ENCODE measurements at places on chromosomes 4 and X.

DNA sequence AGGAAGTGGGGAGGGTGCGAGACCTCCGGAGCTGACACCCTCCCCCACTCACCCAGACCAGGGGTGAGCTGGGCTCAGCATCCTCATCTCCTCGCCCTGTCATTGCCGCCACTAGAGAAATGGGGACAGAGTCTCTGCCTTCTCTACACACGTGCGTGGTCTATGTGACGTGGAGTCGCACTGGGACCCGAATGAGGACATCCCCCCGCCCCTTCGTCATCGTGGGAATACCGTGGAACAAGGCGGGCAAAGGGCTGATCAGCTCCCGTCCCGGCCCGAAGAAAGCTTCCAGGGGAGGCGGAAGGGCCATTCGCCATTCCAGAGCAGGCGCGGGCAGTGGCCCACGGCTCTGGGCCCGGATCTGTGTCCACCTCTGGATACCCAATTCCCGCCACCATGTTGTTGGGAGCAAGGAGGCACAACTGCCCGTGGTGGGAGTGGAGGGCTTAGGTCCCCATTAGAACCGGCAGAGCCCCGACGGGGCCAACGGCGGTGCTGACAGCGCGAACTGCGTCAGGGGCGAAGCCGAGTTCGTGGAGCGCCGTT is 12.0 kb downstream of the HMX1 start:
- DNase-seq: no peak

DNA sequence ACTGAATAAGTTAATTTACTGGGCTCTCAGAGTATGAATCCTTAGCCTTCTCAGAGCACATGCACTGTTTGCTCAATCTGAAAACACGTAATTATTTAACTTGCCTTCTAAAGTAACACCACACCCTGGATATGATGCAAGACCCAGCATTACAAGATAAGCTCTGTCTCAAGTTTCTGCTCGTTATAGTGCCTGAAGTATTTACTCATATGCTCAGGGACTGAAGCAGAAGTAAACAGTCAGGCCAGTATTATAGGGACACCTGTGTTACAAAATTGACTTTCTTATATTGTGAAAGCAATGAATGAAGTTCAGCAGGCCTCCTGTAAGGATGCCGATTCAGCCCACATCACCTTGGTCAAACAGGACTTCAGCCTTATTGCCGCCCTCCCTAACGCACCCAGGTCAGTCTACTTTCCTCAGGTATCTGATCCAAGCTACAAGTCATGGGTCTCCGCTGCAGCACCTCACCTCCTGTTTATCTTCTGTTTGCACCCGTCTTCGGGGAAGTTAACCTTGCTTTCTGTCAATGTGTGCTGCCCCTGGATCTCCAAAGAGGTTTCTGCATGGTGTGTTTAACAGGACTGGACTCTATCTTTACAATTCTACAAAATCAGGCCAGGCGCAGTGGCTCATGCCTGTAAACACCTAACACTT is 42.8 kb upstream of the KLF3 start:
- DNase-seq: no peak

GRCh38 chrX:68570598-68570997 is 71.7 kb downstream of the YIPF6 start:
- no peak for DNase-seq

GRCh38 chr4:83209419-83209818 is 75.2 kb downstream of the COQ2 start:
- no peak for DNase-seq

GRCh38 chr4:55500072-55500471 is 46.6 kb downstream of the CLOCK start:
- DNase-seq: no peak

GRCh38 chrX:150062292-150063137 is 124.2 kb upstream of the EOLA2 start:
- DNase-seq: no peak

DNA sequence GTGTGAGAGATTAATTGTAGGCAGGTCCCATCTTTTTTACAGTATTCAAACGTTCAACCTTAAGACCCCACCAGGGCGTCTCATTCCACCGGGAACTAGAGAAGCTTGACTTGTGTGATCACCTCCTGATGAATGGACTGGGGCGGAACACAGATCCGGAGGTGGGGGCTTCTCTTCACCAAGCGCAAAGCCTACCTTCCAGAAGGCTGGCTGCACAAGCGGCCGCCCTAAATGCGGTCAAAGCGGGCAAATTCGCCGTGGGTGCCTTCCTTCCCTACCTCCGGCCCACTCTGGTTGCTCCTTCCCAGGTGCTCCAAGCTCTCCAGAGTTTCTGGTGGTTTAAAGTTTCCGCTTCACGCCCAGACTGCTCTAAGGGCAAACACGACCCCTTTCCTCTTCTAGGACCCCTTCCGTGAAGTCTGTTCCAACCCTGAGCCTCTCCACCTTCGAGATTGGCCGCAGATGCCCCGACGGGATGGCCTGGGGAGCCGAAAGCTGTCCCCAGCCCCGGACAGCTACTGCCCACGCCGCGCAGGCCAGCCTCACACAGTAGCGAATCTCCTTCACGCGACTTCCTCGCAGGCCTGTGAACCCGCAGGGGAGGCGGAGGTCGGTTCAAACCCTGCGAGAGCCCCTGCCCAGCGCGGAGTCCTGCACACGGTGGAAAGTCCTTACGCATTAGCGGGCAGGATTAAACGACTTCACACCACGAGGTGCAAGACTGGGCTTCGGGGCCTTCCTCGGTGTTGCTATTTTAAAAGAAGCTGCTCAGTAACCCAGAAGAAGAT is 1.6 kb upstream of the WWC2 start:
- no peak for DNase-seq

DNA sequence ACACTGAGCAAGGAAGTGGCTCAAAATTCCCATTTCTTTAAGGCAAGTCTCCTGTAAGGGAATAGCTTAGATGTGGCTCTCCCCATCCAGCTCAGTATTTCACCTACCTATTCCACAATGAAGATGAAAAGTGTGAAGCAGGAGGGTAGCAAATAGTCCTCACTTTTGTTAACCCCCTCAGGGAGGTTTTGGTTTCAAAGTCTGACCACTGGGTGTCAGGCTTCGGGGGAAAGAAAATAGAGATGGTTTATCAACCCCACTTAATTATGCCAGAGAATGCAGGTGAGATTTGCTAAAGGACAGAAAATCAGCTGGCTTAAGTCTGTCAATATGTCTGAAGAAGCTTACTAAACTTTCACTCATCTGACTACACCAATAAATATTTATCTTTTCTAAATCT is 69.5 kb downstream of the DHX15 start:
- DNase-seq: no peak

GRCh38 chr4:125097729-125098128 is 217.0 kb upstream of the FAT4 start:
- DNase-seq: no peak

GRCh38 chr4:76640353-76640910 is 205.4 kb downstream of the SHROOM3 start:
- no peak for DNase-seq

DNA sequence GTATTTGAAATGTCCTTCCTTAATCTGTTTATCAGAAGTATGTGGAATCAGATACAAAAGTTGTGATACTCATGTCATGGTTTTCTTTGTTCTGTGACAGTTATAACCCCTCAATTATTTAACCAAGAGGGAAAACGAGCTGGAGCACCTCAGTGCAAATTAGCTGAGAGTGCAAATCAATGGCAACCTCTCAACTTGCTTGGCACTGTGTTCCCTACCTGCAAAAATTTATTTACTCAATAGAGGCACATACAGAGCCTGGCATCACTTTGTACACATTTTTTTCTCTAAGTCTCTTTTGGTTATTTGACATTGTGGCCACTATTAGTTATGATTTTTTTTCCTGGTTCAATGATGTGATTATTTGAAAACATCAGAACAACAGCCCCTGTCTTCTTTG is 186.2 kb downstream of the STIM2 start:
- no peak for DNase-seq

GRCh38 chr4:30875658-30876269 is 155.6 kb downstream of the PCDH7 start:
- no peak for DNase-seq

GRCh38 chrX:28498658-28499057 is 88.6 kb upstream of the IL1RAPL1 start:
- DNase-seq: no peak

DNA sequence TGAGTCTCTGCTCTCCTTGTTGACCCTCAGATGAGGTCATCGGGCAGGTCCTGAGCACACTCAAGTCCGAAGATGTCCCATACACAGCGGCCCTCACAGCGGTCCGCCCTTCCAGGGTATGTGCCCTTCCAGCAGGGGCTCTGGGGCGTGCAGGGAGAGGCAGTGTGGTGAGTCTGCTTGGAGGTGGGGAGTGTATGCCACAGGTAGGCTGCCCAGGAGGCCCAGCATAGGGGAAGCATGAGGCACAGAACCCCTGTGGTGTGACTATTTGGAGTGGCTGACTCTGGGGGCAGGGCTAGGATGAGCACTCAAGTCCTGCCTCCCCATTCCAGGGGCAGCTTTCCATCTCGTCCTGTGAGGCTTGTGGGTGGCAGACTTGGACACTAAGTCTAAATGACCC is 3.3 kb upstream of the GDI1 start:
- DNase-seq: no peak

- DNase-seq: no peak
Observed at GRCh38 chrX:54964766-54965497, 29.1 kb downstream of the PFKFB1 start.

DNA sequence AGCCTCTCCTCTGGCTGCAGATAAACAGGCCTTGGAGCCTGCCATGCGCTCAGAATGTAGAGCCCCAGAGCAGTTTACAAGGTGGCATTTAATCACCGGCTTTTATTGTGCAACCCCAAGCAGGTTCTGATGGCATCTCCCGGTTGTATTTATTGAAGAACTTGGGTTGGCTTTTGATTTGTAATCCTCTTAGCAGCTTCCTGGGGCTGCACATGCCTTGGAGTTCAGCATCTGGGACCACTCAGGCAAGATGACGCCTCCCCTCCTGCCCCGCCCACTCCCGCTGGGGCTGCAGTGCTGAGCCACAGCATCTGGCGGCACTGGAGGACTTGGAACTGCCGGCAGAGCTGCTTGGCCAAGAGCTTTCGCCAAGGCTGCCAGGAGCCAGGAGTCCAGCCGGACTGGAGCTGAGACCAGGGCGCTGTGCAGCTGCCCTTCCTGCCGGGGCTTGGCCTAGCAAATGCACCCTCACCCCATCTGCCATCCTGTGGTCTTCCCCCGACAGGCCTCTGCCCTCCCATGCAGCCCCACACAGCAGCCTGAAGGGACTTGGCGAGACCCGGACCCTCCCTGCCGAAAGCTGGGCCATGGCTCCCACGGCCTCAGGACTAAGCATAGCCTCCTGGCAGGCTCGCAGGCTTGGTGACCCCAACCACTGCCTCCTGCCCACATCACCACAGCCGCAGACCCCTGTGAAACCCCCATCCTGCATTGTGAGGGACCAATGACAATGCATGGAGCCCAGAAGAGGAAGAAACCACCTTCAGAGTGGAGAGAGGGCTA is 5.4 kb downstream of the HTRA3 start:
- no peak for DNase-seq

- no peak for DNase-seq
Observed at GRCh38 chrX:54407266-54407665, 32.9 kb upstream of the TSR2 start.

GRCh38 chr4:136763919-136764318 is 768.4 kb downstream of the PCDH18 start:
- no peak for DNase-seq

- DNase-seq: no peak
Observed at GRCh38 chrX:39201305-39201990, 400.2 kb downstream of the MID1IP1 start.

DNA sequence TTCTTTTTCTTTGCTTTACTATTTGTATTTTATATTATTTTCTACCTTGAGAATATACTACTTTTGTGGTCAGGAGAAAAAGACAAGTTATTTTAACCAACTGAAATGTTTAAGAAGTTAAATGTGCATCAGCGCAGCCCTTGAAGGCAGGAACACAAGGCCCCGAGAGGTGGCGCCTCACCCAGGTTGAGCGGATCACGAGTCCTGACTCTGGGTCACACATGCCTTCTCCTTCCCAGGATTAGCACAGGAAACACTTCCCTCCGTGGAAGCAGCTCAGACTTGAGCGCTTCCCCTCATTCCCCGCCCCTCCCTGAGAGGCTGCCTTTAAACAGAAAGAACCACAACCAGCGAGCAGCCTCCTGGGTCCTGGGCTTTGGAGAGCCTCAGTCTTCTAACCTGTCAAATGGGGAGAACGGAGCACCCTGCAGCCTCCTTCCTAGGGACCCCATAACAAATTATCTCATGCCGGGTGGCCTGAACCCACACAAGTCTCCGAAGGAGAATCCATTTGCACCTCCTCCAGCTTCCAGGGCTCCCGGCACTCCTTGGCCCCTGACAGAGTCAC is 217.6 kb downstream of the AFAP1 start:
- no peak for DNase-seq

- no peak for DNase-seq
Observed at GRCh38 chr4:88240297-88240714, 44.1 kb downstream of the PPM1K start.

GRCh38 chrX:31228415-31228832 is 156.6 kb upstream of the FTHL17 start:
- no peak for DNase-seq

DNA sequence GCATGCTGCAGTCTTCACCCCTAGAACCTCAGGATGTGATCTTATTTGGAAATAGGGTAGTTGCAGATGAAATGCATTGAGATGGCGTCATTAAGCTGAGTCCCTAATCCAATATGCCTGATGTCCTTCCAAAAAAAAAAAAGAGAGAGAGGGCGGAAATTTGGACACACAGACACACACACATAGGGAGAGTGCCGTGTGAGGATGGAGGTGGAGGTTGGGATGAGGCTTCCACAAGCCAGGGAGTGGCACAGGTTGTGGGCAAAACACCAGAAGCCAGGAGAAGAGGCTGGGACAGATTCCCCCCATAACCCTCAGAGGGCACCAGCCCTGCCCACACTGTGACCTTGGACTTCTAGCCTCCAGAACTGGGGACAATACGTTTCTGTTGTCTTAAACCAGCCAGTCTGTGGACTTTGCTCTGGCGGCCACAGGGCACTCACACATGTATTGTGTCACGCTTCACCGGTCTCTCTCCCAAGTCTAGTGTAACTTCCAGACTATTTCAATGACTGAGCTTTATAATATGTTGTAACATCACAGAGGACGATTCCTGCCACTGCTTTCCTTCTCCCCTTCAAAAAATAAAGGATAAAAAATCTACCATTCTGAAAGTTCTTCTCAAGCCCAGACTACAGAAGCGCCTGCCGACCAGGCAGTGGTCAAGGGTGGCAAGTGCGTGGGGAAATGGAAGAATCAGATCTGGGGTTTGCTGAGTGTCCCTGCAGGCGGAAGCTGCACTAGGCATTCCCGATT is 35.8 kb upstream of the MAN2B2 start:
- no peak for DNase-seq

DNA sequence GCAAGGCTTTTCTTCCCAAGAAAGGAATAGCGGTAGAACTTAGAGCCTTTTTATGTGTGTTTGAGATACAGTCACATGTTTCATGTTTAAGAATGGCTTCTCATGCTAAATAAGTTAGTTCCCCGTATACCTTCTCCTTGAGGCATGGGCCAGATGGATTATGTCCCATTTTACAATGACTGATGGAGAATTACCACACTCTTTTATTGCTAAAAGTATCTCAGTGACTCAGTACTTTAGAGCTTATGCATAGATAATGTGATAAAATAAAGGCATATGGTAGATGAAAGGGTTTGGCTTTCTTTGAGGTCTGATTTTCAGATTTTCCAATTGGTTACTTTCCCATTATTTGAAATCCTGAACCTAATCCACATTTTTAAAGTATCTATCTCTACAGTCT is 121.8 kb upstream of the BMPR1B start:
- DNase-seq: no peak

- no peak for DNase-seq
Observed at GRCh38 chrX:6852869-6853268, 294.6 kb upstream of the STS start.

GRCh38 chr4:177033135-177033534 is 240.4 kb upstream of the VEGFC start:
- no peak for DNase-seq

- no peak for DNase-seq
Observed at GRCh38 chr4:7432531-7433375, 2.0 kb downstream of the PSAPL1 start.

Measured in stimulated activated CD8-positive, alpha-beta memory T cell treated with anti-CD3 and anti-CD28 coated beads, Interleukin-7, amount 100 ng/mL, for 1 hour (primary cell).